ENCODE measurements at places on chromosomes 6 and 20. TPM values are rescaled to one million over a fixed set of nuclear protein-coding genes. Genes with fewer than 3 reads are reported as not detected.

TNFRSF6B gene
- total RNA-seq = 29.3 TPM

BMP2 gene
- total RNA-seq = 90.0 TPM

HLA-DRA gene
- 1,869 TPM for total RNA-seq

DNA sequence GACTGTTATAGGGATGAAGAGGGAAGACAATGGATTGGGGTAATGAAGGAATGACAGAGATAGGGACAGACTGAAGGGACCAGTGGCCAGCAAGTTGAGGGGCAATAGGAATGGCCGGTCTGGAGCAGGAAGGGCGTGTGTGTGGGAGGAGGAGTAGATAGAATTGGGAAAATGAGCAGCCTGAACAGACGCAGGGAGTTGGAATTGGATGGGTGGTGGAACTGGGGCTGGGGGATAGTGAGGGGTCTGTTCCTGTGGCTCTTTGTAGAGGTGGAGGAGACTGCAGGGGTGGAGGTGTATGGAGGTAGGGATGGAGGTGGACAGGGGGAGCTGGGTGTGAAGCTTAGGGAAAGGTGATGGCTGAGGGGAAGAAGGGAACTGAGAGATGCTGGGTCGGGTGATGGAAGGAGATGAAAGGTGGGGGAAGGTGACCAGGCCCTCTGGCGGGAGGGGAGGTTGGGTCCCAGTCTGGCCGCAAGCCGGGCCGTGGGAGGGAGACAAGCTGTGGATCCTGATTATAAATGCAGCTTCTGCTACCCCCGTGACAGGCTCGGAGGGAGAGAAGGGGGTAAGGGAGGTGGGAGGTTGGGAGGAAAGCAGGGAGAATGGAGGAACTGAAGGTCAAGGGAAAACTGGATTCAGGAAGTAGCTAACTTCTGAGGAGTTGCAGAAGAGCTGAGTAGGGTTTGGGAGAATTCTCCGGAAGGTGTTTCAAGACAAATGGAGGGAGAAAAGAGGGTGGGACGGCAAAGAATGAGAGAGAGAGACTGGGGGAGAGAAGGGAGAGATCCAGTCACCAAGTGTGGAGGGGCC is 5.2 kb downstream of the SYNGAP1 start:
- peak overlapping the region; percentile 54 for H3K4me3 ChIP-seq
- peak; percentile 65 for DNase-seq
- H3K27me3 ChIP-seq = no peaks in the 10 kb centered on the region
- H3K4me1 ChIP-seq = peaks cover 33% of the 10 kb centered on the region
- H3K27ac ChIP-seq = peak overlapping the region; percentile 97

DNA sequence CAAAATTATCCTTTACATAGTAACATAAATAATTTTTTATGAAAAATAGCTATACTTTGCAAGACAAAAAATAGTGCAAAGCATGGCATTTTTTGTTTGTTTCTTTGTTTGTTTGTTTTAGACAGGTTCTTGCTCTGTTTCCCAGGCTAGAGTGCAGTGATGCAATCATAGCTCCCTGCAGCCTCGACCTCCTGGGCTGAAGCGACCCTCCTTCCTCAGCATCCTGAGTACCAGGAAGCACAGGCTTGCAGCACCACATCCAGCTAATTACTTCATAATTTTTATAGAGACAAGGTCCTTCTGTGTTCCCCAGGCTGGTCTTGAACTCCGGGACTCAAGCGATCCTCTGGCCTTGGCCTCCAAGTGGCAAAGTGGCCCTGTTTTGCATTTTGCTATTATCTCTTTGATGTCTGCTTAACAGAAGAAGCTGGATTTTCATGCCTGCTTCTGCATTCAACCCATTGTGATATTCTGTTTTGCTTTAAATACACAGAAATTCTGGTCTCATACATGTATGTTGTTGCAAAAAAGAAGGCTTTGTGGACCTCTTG is 49.4 kb upstream of the ZMYND8 start:
- no peaks in the 10 kb centered on the region for H3K36me3 ChIP-seq
- no peak overlapping the region for H3K4me3 ChIP-seq

GRCh38 chr6:86756640-86757229 is 180.6 kb upstream of the HTR1E start:
- no peaks in the 10 kb centered on the region for H3K36me3 ChIP-seq
- H3K4me3 ChIP-seq = no peak overlapping the region
- no peaks in the 10 kb centered on the region for H3K27me3 ChIP-seq

DNA sequence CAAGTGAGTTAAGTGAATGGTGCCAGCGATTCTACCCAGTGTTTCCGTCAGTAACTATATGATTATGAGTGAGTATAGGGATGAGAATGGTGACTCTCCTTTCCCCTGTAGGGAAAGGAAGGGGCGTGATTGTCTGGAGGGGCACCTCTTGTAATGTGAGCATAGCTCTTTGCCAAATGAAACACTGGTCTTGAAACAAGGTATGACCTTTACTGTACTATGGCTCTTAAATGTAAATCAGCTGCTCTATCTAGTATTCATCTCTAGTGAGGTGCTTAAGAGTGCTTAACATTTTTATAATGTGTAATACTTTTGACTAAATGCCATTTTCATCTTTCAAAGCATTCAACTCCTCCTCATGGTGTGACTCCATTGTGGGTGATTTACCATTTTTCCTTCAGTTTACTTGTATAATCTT is 11.0 kb downstream of the PANK2 start:
- DNase-seq = no peak
- H3K36me3 ChIP-seq = no peaks in the 10 kb centered on the region
- peaks cover 90% of the 10 kb centered on the region for H3K4me1 ChIP-seq
- H3K27me3 ChIP-seq = no peaks in the 10 kb centered on the region

- no peak for DNase-seq
- no peak overlapping the region for H3K4me3 ChIP-seq
- H3K36me3 ChIP-seq = no peaks in the 10 kb centered on the region
- no peaks in the 10 kb centered on the region for H3K4me1 ChIP-seq
Observed at GRCh38 chr20:51085769-51086168, 62.9 kb upstream of the KCNG1 start.

DNA sequence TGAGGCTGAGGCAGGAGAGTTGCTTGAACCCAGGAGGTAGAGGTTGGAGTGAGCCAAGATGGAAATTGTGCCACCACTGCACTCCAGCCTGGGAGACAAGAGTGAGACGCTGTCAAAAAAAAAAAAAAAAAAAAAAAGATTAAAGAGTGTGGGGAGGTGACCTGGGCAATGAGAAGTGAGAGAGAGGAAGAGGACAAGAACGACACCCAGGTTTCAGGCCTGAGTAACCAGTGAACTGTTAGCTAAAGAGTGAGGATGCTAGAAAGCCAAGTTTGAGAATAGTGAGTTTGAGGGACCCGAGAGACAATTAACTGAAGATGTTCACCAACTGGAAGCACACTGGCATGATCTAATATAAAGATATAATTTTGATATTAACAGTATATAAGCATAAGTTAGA is 85.4 kb upstream of the TNFAIP3 start:
- no peaks in the 10 kb centered on the region for H3K27me3 ChIP-seq
- no peak overlapping the region for H3K4me3 ChIP-seq
- no peaks in the 10 kb centered on the region for H3K36me3 ChIP-seq
- no peak overlapping the region for H3K27ac ChIP-seq
- H3K4me1 ChIP-seq = no peaks in the 10 kb centered on the region
- no peak for DNase-seq
